ENCODE measurements at places on chromosomes 3 and 15.

DNA sequence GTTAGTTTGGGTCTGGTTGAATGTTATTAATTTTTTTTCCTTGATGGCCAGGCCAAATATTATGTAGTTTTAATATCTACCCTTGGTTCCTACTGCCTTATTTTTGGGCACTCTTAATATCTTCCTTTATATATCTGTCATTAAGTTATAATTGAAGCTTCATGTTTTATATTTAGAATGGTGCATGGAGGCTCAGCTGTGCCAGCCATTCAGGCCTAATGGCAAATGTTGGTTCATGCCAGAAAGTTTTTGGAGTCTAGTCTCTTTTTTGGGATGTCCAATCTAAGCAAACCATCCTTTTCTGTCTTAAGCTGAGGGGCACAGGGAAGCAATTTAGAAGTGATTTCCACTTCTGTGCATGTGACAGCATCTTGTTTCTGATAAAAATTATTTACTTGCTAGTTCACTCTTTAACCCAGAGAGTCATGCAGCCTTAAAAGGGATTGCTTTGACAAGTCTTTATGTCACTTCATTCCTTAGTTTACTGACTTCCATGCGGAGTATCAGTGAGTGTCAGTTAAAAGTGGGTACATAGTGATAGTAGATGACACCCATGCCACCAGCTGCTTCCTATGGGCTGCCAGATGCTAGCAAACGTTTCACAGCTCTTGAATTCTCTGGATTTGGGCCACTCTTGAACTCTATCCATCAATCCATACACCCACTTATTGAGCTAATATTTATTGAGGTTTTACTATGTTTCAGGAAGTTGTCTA lies 33.0 kb downstream of the MITF start:
- DNase-seq: no peak

DNA sequence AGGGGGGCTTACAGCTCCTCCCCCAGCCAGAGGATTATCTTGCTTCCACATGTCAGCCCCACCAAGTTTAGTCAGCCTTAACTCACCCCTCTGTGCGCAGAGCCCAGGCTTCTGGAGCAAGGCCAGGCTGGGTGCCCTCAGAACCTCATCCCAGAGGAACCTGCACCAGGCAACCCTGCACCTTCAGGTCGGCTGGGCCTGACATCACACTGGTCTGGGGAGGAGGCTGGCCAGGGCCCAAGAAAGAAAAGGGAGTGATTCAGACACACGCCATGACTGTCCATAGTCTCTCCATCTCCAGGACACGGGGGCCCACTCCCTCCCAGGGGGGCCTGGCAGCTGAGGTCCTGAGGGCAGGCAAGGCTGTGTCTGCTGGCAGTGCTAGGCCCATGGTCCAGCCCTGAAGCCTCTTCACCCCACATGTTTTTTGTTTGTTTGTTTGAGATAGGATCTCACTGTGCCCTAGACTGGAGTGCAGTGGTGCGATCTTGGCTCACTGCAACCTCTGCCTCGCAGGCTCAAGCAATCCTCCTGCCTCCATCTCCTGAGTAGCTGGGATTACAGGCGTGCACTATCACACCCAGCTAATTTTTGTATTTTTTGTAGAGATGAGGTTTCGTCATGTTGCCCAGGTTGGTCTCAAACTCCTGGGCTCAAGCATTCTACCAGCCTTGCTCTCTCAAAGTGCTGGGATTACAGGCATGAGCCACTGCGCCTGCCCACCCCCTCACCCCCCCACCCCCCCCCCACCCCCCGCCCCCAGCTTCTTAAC lies 11.1 kb downstream of the TNK2 start:
- DNase-seq: peak; percentile 71

- DNase-seq: no peak
These were observed 414.9 kb downstream of the RBMS3 start for GRCh38 chr3:29695643-29696198.

- DNase-seq: no peak
These were observed 47.8 kb downstream of the BOC start for GRCh38 chr3:113259196-113259595.
